ENCODE measurements at places on chromosomes 1 and 21.

DNA sequence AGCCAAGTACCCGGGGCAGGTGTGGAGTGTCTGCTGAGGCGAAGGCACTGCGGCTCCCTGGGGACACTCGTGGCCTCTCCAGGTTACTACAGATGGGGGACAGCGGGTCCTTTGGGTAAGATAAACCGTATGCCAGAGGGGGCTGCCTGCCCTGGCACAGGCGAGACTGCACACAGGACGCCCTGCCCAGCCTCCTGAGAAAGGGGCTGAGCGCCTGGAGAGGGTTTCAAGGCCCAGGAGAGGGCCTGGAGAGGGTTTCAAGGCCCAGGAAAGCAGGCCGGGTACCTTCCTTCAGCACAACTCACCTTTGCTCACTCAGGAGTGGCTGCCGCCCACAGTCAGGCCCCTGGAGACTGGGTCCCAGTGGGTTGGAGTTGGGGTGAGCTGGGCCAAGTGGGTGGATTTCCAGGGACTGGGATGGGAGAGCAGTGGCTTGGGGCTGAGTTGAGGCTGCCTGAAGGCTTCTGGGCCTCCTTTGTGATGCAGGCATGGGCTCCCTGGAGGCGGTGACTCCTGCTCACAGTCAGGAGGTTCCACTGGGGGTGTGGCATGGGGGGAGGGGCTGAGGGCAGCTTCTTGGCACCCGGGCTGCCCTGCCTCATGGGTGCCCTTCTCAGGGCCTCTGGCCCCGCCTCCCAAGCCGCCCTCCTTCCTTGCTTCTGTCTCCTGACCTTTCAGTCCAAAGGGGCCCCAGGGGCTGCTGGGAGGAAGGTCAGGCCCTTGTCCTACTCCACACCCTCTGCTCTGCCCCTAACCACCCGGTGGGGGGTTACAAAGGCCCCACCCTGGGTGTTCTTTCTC, at the start of gene MMEL1:
MMEL1 (minus strand) TSS at position 456 of the 801 bp plus-strand sequence. CDS start 3,532 bp downstream, outside the sequence.
- H3K27me3 ChIP-seq: peaks cover 69% of the 10 kb centered on the region
- no peaks in the 10 kb centered on the region for H3K36me3 ChIP-seq
- H3K4me1 ChIP-seq: peaks cover 19% of the 10 kb centered on the region
- H3K4me3 ChIP-seq: no peak within 1 kb of the TSS
- no peak within 1 kb of the TSS for H3K27ac ChIP-seq

GRCh38 chr1:211024901-211025300, 109.0 kb downstream of the KCNH1 start:
- no peak overlapping the region for H3K4me3 ChIP-seq
- H3K36me3 ChIP-seq: no peaks in the 10 kb centered on the region
- H3K27ac ChIP-seq: no peak overlapping the region

DNA sequence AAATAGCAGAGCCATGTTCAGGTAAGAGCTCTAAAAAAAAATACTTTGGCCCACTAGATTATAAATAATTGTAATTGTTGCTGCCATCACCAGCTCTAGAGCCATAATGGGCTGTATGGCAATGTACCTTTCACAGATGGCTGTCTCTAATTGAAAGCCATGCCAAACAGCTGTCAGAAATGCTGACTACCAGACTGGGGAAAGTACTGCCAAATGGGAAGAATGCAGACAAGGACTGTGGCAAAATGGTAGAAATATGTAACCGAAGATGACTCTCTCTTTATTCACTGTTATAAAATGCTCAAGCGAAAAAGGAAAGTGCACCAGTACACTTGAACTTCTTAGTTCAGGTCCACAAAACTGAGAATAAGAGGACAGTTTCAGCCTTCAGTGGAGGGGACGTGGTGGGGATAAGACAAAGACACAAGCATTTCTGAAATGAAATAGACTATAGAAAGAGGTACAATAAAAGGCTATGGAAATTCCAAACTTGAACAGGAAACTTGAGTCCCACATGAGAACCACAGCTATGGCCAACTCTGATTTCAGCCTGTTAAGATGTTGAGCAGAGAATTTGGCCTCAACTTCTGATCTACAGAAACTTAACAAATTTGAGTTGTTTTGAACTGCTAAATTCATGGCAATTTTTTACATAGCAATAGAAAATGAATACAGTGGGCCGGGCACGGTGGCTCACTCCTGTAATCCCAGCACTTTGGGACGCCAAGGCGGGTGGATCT, 46.5 kb upstream of the LPGAT1 start:
- no peaks in the 10 kb centered on the region for H3K36me3 ChIP-seq
- H3K4me1 ChIP-seq: no peaks in the 10 kb centered on the region
- no peak overlapping the region for H3K4me3 ChIP-seq
- DNase-seq: no peak
- H3K27me3 ChIP-seq: no peaks in the 10 kb centered on the region
- no peak overlapping the region for H3K27ac ChIP-seq

DNA sequence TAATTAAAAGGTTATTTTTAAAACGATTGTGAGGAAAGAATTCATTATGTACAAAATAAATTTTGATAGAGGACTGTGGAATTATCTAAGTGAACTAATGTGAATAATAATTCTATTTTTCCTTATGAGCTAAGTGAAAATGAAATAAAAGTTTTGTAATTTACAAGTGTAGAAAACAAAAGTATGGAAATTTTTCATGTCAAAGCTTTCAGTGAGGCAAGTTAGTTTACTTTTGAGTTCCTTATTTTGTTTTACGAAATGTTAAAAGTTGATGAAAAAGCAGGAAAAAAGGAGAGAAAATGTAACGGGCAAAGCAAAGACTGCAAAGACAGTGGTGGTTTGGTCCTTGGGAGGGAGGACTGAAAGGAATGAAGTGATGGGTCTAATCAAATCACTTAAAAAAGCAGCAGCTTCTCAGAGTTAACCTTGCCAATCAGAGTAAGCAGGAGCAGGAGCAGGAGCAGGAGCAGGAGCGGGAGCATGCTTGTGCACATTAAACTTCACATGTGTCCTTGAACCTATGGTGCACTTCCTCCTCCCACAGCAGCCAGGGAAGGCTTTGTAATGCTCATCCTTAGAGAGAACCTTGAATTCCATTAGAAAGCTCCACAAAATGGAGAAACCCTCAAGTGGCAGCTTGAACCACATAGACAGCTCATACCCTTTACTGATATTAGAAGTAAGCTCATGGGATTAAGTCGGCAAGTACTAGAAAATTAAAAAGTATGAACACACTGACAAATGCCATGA, 133.4 kb downstream of the LHX4 start:
- no peak for DNase-seq
- H3K4me3 ChIP-seq: no peak overlapping the region
- no peaks in the 10 kb centered on the region for H3K4me1 ChIP-seq

- no peak overlapping the region for H3K4me3 ChIP-seq
- H3K27me3 ChIP-seq: no peaks in the 10 kb centered on the region
- no peak for DNase-seq
- H3K36me3 ChIP-seq: no peaks in the 10 kb centered on the region
Measured at GRCh38 chr1:54904476-54905048, 17.6 kb upstream of the DHCR24 start.

GRCh38 chr1:30041741-30042437, 681.5 kb downstream of the MATN1 start:
- no peak overlapping the region for H3K4me3 ChIP-seq
- DNase-seq: no peak
- peaks cover 13% of the 10 kb centered on the region for H3K27me3 ChIP-seq
- no peaks in the 10 kb centered on the region for H3K4me1 ChIP-seq
- no peak overlapping the region for H3K27ac ChIP-seq

GRCh38 chr1:14775434-14775833, 176.9 kb downstream of the KAZN start:
- H3K36me3 ChIP-seq: no peaks in the 10 kb centered on the region
- H3K27ac ChIP-seq: no peak overlapping the region
- H3K4me1 ChIP-seq: peaks cover 3% of the 10 kb centered on the region
- H3K4me3 ChIP-seq: no peak overlapping the region
- no peak for DNase-seq
- no peaks in the 10 kb centered on the region for H3K27me3 ChIP-seq

DNA sequence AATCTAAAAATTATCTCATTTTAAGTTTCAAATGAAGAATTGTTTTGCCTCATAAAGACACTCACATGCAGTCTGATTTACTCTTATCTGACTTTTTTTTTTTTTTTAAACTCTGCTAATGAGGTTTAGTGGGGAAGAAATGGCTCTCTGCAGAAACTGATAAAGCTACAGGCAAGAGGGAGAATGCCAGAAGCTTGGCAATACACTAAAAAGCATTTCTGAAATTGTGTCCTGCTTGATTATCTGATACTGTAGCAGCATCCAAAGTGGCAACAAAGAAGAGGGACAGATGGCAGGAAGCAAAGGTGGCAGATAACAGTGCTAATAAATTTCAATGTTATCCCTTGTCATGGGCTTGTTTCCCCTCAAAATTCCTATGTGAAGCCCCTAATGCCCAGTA, 1744.9 kb downstream of the NCAM2 start:
- DNase-seq: no peak
- no peak overlapping the region for H3K27ac ChIP-seq
- H3K27me3 ChIP-seq: no peaks in the 10 kb centered on the region
- no peaks in the 10 kb centered on the region for H3K36me3 ChIP-seq
- H3K4me3 ChIP-seq: no peak overlapping the region
- no peaks in the 10 kb centered on the region for H3K4me1 ChIP-seq

- H3K4me1 ChIP-seq: no peaks in the 10 kb centered on the region
- H3K27ac ChIP-seq: no peak overlapping the region
- H3K36me3 ChIP-seq: no peaks in the 10 kb centered on the region
- no peak overlapping the region for H3K4me3 ChIP-seq
- peaks cover 3% of the 10 kb centered on the region for H3K27me3 ChIP-seq
- DNase-seq: no peak
Measured at GRCh38 chr1:203172184-203173010, 3.2 kb downstream of the MYBPH start.

GRCh38 chr1:14738235-14738634, 139.8 kb downstream of the KAZN start:
- H3K4me1 ChIP-seq: peaks cover 33% of the 10 kb centered on the region
- H3K27ac ChIP-seq: no peak overlapping the region
- DNase-seq: no peak
- H3K36me3 ChIP-seq: no peaks in the 10 kb centered on the region

DNA sequence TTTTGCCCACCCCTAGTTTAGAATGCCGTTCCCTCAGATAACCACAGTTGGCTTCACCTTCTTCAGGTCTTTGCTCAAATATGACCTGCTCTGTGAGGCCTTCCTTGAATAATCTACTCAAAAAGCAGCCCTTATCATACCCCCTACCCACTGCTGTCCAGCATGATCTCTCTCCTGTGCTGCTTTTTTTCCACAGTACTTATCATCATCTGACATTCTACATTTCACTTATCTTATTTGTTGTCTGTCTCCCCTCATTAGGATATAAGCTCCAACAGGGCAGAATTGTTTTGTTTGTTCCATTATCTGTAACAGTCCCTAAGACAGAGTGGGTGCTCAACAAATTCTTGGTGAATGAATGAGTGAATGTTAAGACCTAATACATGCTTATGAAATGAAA, 18.1 kb downstream of the USP24 start:
- no peak for DNase-seq
- no peaks in the 10 kb centered on the region for H3K27me3 ChIP-seq
- peaks cover 22% of the 10 kb centered on the region for H3K4me1 ChIP-seq
- H3K36me3 ChIP-seq: no peaks in the 10 kb centered on the region

GRCh38 chr1:93672069-93672468, 9.6 kb downstream of the BCAR3 start:
- no peaks in the 10 kb centered on the region for H3K36me3 ChIP-seq
- H3K4me3 ChIP-seq: no peak overlapping the region
- peaks cover 96% of the 10 kb centered on the region for H3K4me1 ChIP-seq
- DNase-seq: no peak
- no peaks in the 10 kb centered on the region for H3K27me3 ChIP-seq

GRCh38 chr1:117665556-117666270, 59.9 kb downstream of the TENT5C start:
- DNase-seq: peak; percentile 15
- H3K4me1 ChIP-seq: no peaks in the 10 kb centered on the region
- H3K36me3 ChIP-seq: no peaks in the 10 kb centered on the region
- H3K27me3 ChIP-seq: no peaks in the 10 kb centered on the region
- H3K4me3 ChIP-seq: no peak overlapping the region
- H3K27ac ChIP-seq: no peak overlapping the region

Data from suprapubic skin (tissue), 4 donors.